Cardiac muscle cell (in vitro differentiated cells and primary cell): ENCODE measurements at places on chromosomes 1 and 21. TPM values are rescaled to one million over a fixed set of nuclear protein-coding genes. Genes with fewer than 3 reads are reported as not detected.

Gene TNFRSF14
- 0.14 and 0.24 TPM in 2 replicates for total RNA-seq

Gene HPCA
- 3.7 TPM in 1 of 2 replicates, not detected in the other for total RNA-seq

Gene CDK18
- 22.3 and 42.0 TPM in 2 replicates for total RNA-seq

Gene NEGR1
- 0.06 and 0.28 TPM in 2 replicates for total RNA-seq

Gene NR0B2
- 3.3 and 3.9 TPM in 2 replicates for total RNA-seq

Gene CD34
- 0.04 and 0.27 TPM in 2 replicates for total RNA-seq

Gene OR2L3
- 0.07 TPM in 1 of 2 replicates, not detected in the other for total RNA-seq

Gene SLC2A5
- 0.04 TPM in 1 of 2 replicates, not detected in the other for total RNA-seq

Gene LIN28A
- total RNA-seq = 7.2 and 16.6 TPM in 2 replicates

Gene AMPD1
- total RNA-seq = not detected in 2 replicates

Gene IFI44
- total RNA-seq = 0.18 TPM in 1 of 2 replicates, not detected in the other

Gene CCDC30
- 1.8 and 3.2 TPM in 2 replicates for total RNA-seq

Gene OR6F1
- total RNA-seq = not detected in 2 replicates

Gene RLF
- 19.0 and 27.5 TPM in 2 replicates for total RNA-seq
